ENCODE measurements at places on chromosomes 7 and 10. TPM values are rescaled to one million over a fixed set of nuclear protein-coding genes. Genes with fewer than 3 reads are reported as not detected.

Gene RNLS
- 4.0 TPM for total RNA-seq

DNA sequence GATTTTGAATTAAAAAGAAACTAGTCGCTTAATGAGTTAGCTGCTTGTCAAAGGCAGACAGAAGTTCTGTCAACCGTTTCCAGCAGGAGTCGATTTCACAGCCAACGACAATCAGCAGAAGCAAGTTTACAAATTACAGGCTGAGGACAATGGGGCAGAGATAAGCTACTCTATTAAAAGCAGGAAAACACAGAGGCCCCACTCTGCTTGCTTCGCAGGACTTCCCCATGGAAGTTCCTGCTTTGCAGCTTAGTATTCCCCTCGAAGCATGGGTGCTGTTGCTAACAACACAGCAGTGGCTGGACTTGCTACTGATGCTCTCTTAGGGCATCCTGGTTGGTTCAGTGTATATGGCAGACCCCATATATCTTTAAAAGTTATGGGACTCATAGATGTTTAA lies 50.8 kb upstream of the KLF6 start:
- no peak for DNase-seq

GRCh38 chr7:138510003-138510402 lies 49.9 kb downstream of the TRIM24 start:
- DNase-seq: no peak

GRCh38 chr10:129967579-129968019 lies 3.5 kb upstream of the EBF3 start:
- DNase-seq: no peak

Gene HECW1
- total RNA-seq: not detected

DNA sequence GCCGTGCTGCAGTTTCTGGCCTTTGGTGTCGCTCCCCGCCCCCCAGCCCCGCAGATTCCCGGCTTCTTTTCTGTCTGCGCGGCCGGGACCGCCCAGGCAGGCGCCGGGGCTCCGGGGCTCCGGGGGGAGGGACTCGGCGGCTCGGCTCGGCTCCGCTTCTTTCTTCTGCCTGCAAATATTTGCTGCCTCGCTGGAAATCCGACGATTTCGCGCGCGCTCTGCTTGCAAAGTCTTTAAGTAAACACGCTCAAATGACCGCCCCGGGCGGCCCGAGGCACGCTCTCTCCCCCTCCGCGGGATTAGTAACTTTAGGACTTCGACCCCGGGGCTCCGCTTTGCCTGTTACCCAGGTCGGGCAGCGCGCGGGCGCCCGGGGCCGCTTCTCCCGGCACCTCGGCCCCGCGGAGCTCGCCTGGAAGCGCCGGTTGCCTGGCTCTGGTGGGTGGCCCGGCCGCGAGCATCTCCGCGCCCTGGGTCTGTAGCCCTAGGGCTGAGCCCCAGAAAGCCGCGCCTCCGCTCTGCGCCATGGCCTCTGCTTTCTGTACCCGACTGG lies 3.9 kb upstream of the GATA3 start:
- DNase-seq: no peak

DNA sequence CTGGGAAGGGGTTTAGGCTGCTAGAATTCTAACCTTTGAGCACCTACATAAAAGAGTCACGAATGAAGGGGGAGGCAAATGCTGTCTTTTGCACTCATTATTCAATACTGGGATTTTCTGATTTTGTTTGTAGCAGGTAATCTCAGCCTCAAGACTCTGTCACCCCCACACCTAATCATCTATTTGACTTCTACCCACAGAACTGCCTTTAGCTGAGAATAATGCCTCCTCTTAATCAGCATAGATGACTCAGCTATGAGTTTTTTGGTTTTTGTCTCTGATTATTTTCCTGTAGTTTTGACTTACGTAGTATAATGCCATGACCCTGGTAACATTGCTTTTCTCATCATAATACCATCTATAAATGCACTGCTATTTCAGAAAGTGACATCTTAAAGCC lies 42.7 kb upstream of the CACNB2 start:
- DNase-seq: no peak

DNA sequence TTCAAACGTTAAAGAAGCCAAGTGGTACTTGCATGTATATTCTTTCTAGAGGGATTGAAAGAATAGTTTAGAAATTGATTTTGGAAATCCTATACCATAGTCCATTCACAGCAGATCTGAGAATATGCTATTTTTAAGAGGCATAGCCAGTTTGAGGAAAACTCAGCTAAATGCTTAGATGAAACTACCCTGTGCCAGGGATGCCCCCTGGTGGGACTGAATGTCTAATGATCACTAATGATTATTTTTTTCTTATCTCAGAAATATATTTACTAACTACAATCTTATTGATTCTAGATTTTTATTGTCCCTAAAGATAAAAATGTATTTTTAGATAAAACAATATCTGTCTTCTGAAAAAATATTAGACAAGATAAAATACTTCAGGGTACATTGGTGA lies 844.9 kb upstream of the PHF14 start:
- no peak for DNase-seq

DNA sequence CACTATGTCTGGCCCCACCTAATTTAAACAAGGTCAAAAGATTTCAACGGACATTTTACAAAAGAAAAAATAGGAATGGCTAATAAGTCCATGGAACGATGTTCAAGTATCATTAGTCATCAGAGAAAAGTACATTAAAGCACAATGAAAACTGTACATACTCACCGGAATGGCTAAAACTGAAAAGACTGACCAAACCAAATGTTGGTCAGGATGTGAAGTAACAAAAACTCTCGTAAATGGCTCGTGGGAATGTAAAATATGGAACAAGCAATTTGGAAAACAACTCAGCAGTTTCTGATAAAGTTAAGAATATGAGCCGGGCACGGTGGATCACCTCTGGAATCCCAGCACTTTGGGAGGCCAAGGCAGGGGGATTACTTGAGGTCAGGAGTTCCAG lies 65.7 kb upstream of the PARD3 start:
- DNase-seq: no peak

Gene CRYGN
- not detected for total RNA-seq

DNA sequence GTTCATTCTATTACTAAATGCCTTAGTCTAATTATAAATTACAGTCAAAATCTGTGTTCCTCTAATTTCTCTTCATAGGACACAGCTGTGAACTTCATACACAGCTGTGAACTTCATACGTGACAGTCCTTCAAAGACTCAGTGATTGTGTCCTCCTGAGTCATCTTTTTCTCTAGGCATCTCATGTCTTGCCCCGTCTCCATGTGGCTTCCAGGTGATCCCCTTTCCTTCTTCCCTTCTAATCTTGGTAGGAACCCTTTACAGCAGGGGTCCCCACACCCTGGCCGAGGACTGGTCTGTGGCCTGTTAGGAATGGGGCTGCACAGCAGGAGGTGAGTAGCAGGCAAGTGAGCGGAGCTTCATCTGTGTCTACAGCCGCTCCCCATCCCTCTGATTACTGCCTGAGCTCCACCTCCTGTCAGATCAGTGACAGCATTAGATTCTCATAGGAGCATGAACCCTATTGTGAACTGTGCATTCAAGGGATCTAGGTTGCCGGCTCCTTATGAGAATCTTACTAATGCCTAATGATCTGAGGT lies 14.0 kb upstream of the EIF5AL1 start:
- no peak for DNase-seq

- no peak for DNase-seq
These were observed 54.6 kb downstream of the CDHR3 start for GRCh38 chr7:106017657-106018056.

- no peak for DNase-seq
These were observed 10.7 kb downstream of the CCDC6 start for GRCh38 chr10:59895629-59896116.

- peak; percentile 47 for DNase-seq
These were observed 2.1 kb upstream of the DMBT1 start for GRCh38 chr10:122558452-122558851.

DNA sequence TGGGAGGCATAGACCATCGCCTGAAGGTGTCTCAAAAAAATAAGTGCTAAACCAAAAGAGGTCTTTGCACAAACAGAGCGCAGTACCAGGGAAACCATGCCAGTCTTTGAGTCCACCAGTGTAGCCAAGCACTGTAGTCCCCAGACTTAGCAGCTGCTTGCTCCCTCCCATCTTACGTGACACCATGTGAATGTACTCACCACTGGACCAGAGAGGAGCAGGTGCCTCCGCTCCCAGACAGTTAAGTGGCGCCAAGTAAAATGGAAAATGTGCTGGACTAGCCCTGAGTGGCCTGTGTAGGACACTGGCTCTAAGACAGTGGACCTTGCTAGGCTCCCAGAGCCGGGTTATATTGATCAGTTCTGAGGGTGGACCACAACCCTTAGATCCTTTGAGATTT lies 47.7 kb upstream of the PLEKHA1 start:
- no peak for DNase-seq

GRCh38 chr7:84666651-84667050 lies 472.1 kb upstream of the SEMA3A start:
- DNase-seq: no peak
